ENCODE measurements at places on chromosomes 11 and 22.

DNA sequence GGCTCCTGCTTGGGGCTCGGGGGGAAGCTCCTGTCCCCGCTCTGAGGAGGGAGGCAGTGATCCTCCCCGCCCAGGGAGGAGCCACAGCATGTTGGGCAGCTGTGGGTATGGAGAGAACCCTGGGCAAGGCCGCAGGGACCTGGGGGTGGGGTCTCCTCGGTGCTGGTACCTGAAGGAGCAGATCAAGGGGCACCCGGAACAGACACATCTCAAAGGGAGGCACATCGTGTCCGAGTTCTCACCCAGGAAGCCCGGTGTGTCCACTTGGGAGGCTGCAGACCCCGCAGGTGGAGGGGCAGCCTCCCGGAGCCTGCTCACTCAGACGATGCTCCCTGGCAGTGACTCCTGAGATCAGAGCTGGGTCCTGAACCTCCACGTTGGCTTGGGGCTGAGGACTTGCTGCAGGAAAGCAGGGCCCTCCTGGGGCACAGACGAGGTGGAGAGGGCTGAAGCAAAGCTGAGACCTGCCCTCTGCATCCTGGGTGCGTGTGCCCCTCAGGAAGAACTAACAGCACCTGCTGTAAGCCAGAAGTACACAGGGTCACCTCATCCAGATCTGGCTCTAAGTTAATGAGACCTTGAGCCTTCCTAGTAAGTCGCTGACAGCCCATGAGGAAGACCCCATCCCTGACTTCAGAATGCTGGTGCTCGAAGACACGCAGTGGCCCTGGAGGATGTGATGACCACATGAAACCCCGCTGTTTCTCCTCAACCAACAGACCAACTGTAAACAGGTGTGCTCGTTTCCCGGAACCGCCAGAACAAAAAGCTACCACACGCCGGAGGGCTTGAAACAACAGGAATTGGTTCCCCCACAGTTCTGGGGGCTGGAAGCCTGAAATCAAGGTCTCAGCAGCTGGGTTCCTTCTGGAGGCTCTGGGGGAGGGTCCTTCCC lies 5.9 kb upstream of the OSBPL5 start:
- DNase-seq: no peak

DNA sequence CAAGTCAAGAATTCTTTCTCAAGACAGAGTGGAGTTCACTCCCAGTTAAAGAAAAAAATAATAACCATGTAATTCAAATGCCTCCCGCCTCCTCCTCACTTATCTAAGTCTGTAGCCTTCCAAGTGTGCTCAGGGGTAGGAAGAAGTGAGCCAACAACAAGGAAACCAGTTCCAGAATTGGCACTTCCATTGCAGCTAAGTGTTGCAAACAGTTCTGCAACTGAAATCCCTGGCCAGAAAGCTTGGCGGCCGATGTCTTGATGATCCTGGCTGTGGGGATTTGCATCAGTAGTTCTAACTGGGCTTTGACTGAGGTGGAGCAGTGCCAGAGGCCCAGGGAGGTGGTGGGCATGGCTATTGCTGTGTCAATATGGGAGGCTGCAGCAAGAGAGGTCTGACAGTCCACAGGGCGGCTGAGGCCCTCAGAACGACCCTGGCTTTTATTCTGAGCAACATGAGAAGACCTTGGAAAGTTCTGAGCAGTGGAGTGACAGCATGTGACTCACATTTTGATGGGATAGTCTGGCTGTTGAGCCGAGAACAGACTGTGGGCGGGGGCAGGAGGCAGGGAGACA lies 19.2 kb downstream of the DHCR7 start:
- DNase-seq: no peak

DNA sequence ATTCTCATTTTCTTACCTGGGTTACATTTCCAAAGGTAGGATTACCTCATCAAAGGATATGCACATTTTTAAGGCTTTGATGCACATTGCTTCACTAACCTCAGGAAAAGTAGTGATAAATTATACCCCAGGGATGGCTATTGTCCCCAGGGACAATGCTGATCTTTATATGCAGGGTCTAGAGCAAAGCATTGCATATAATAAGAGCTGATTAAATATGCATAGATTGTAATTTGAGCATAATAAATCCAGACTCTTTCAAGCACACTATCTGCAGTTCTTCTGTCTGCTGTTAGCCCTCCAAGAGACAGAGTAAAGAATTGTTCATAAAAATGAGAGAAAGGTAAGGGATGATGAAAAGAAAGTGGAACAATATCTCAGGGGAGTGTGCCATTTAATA lies 57.3 kb upstream of the SYT13 start:
- no peak for DNase-seq

GRCh38 chr11:123773026-123773425 lies 18.7 kb upstream of the OR6X1 start:
- DNase-seq: no peak

Measured in NCI-H1694 (cell line).